ENCODE measurements at places on chromosomes 1 and 21. TPM values are rescaled to one million over a fixed set of nuclear protein-coding genes. Genes with fewer than 3 reads are reported as not detected.

The HDAC1 gene
- total RNA-seq = 162 TPM

The ALDH9A1 gene
- total RNA-seq = 55.0 TPM

The SLC9C2 gene
- not detected for total RNA-seq

The PALMD gene
- not detected for total RNA-seq

The SPRR2E gene
- total RNA-seq = not detected

The HAPLN2 gene
- total RNA-seq = 0.46 TPM

Data from H9 (cell line).